Endothelial cell of umbilical vein (primary cell): ENCODE measurements at places on chromosomes 6 and 20. TPM values are rescaled to one million over a fixed set of nuclear protein-coding genes. Genes with fewer than 3 reads are reported as not detected.

GRCh38 chr6:37483252-37483901 is 16.3 kb downstream of the CCDC167 start:
- DNase-seq = no peak
- no peak overlapping the region for H3K27ac ChIP-seq
- no peaks in the 10 kb centered on the region for H3K36me3 ChIP-seq
- no peaks in the 10 kb centered on the region for H3K27me3 ChIP-seq
- H3K4me3 ChIP-seq = no peak overlapping the region
- H3K4me1 ChIP-seq = no peaks in the 10 kb centered on the region

DNA sequence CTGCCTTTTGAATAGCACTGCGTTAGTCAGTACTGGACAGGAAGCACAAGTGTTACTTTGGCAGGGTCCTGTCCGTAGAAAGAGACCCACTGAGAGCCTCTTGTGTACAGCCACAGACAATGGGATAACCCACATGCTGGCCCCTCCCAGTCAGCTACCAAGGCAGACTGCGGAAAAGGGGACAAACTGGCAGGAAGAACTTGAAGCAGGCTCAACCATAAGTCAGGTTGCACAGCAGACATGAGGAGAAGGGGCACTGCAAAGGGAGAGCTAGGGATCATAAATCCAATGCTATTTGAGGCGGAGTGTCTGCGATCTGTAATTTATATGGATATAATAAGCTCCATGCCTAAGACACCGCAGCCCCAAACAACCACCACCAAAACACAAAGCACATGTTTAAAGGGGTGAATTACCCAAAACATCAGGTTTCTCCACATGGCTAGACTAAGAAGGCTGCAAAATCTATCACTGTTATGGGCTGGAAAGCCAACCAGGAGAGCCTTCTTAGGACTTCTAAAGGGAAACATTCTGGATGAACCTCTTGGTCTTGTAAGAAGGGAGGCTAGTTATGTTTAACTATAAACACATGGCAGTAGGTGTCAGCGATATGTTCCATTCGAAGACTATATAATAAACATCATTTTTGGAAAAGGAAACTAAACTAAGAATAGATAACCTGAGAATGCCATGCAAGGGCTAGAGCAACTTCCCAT is 141.7 kb downstream of the BACH2 start:
- no peak overlapping the region for H3K27ac ChIP-seq
- DNase-seq = no peak
- no peak overlapping the region for H3K4me3 ChIP-seq
- H3K4me1 ChIP-seq = no peaks in the 10 kb centered on the region

- H3K36me3 ChIP-seq = no peaks in the 10 kb centered on the region
- H3K4me3 ChIP-seq = no peak within 1 kb of the TSS
- no peaks in the 10 kb centered on the region for H3K4me1 ChIP-seq
- no peak for DNase-seq
- H3K27me3 ChIP-seq = peaks cover 35% of the 10 kb centered on the region
- H3K27ac ChIP-seq = no peak within 1 kb of the TSS
These were observed at the start of gene RSPO4 for GRCh38 chr20:1001911-1002681. RSPO4 (minus strand) TSS chr20:1002311; CDS start chr20:1002164, 147 bp downstream.

DNA sequence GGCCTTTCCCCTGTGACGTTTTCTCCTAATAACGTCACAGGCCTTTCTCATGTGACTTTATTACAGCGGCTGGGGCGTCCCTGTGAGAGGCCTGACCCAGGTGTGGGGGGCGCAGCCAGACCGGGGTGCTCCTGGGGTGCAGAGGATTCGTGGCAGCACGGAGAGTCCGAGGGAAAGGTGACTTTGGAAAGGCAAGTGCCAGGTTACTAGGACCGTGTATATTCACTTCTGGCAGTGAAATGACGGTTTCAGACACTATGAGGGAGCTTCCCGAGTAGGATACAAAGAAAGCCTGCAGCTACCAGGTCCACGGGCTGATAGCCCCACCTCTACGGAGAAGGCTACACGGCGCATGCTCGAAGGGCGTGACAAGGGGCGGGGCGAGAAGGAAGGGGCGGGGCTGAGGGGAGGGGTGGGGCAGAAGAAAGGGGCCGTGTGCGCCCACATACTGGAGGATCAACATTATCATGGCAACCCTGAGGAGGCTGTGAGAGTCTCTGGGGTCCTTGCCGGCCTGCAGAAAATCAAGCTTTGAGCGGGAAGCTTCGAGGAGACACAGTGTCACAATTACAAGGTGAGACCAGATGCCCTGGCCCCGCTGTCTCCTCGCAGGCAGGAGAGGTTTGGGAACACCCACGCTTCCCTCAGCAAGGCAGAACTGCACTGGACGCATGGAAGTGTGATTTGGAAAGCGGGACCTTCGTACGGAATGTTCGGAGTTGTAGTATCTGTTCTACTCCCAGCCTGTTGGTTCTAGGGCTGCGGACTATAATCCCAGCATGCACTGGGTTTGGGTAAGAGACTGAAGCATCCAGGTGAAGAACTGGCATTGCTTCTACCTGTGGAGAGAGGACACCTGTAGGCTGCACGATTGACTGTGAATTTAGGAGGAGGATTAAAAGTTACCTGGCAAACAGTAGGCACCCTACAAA is 54.4 kb upstream of the ZNF337 start:
- H3K4me1 ChIP-seq = no peaks in the 10 kb centered on the region
- DNase-seq = peak; percentile 23
- H3K4me3 ChIP-seq = no peak overlapping the region
- no peaks in the 10 kb centered on the region for H3K36me3 ChIP-seq

GRCh38 chr20:32528171-32528891 is 56.8 kb downstream of the NOL4L start:
- no peak overlapping the region for H3K27ac ChIP-seq
- no peak for DNase-seq
- H3K4me3 ChIP-seq = no peak overlapping the region
- H3K4me1 ChIP-seq = no peaks in the 10 kb centered on the region
- no peaks in the 10 kb centered on the region for H3K27me3 ChIP-seq
- H3K36me3 ChIP-seq = no peaks in the 10 kb centered on the region

DNA sequence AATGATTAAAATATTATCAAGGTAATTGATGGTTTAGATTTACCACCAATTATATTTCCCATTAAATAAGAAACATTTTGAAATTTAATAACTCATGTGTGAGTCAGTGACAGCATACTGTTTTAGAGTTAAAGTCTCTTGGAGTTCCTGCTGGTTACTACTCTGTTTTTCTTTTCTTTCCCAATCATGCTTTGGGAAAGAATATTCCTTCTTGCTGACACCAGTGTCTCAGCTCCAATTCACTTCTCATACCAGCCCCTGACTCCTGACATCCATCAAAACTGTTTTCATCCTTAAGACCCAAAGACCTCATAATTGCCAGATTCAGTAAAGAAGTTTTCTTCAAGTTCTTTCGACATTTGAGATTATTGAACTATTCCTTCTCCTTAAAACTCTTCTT is 50.3 kb downstream of the AIG1 start:
- DNase-seq = no peak
- H3K27ac ChIP-seq = no peak overlapping the region
- no peak overlapping the region for H3K4me3 ChIP-seq

ADTRP gene
- total RNA-seq = 3.3 and 5.6 TPM in 2 replicates

DNA sequence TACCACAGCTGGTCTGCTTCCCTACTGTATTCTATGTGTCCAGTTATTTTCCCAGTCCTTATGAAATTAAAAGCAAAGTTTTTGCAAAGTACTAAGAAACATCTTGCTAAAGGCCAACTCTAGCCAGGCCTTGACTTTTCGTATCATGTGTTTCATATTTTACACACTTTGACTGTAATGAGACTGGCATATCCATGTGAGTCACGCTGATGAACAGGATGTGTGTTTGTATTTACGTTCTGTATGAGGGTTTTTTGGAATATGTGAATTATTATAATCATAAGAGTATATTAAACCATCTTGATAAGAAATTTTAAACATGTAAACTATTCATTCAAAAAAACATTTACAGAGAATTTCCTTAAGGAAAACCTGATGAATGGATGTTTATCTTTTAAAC is 59.7 kb downstream of the EYA4 start:
- no peaks in the 10 kb centered on the region for H3K4me1 ChIP-seq
- H3K4me3 ChIP-seq = no peak overlapping the region
- no peaks in the 10 kb centered on the region for H3K27me3 ChIP-seq
- DNase-seq = peak; percentile 57

FAM83C gene
- total RNA-seq = not detected in 2 replicates

DNA sequence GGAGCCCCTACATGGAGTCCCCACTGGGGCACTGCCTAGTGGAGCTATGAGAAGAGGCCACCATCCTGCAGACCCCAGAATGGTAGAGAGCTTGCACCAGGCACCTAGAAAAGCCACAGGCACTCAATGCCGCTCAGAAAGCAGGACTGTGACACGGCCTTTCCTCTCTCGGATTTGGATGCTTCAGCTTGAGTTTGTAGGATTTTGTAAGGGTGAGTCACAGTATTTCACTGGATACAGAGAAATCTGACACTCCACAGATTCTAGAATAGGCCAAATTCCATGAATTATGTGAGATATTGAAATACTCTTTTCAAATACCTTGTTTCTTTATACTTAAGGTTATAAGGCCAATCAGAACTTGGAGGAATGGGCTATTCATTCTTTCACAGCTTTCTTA is 424.5 kb downstream of the HTR1B start:
- no peak overlapping the region for H3K27ac ChIP-seq
- DNase-seq = no peak
- H3K4me1 ChIP-seq = no peaks in the 10 kb centered on the region
- no peaks in the 10 kb centered on the region for H3K36me3 ChIP-seq
- no peaks in the 10 kb centered on the region for H3K27me3 ChIP-seq

- no peak overlapping the region for H3K27ac ChIP-seq
- peaks cover 3% of the 10 kb centered on the region for H3K4me1 ChIP-seq
- no peak overlapping the region for H3K4me3 ChIP-seq
- DNase-seq = no peak
- no peaks in the 10 kb centered on the region for H3K27me3 ChIP-seq
These were observed 3.7 kb downstream of the SCGN start for GRCh38 chr6:25655723-25656122.

PLCB4 gene
- total RNA-seq = 1.6 and 1.7 TPM in 2 replicates

ARID1B gene
- 81.3 and 89.5 TPM in 2 replicates for total RNA-seq

- no peaks in the 10 kb centered on the region for H3K27me3 ChIP-seq
- no peaks in the 10 kb centered on the region for H3K36me3 ChIP-seq
- H3K4me3 ChIP-seq = no peak overlapping the region
- H3K4me1 ChIP-seq = peaks cover 5% of the 10 kb centered on the region
- DNase-seq = peak; percentile 25
- no peak overlapping the region for H3K27ac ChIP-seq
These were observed 33.1 kb upstream of the FAM83D start for GRCh38 chr20:38893056-38893564.

GRCh38 chr6:17700421-17701416 is 6.0 kb downstream of the NUP153 start:
- H3K27ac ChIP-seq = peak overlapping the region; percentile 11
- peaks cover 36% of the 10 kb centered on the region for H3K4me1 ChIP-seq

GNMT gene
- total RNA-seq = 0.42 and 1.2 TPM in 2 replicates

DNA sequence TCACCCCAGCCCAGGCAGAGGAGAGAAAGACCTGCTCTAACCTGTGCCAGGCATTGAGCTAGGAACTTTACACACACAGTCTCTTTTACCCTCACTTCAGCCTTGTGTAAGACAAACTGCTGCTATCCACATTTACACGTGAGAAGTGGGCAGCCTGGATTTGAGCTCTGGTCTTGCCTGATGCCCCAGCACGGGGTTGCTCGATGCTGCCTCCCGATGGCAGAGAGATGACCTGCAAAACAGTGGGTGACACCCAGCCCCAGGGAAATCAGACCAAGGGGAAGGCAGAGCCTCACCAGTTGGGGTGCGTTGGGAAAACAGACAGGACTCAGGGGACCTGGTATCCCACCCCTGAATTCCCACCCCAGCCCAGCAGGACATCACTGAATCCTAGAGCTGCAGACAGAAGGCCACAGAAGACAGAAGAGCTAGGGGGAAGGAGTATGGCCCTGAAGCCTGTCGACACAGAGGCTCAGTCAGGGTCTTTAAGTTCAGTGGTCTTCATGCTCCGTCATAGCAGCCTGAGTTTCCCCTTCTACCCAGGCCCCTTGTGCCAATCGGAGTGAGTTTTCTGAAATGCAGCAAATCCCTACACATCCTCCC is 990 bp downstream of the BPI start:
- no peaks in the 10 kb centered on the region for H3K4me1 ChIP-seq
- H3K27me3 ChIP-seq = peaks cover 2% of the 10 kb centered on the region
- no peak overlapping the region for H3K4me3 ChIP-seq
- DNase-seq = peak; percentile 30
- H3K36me3 ChIP-seq = no peaks in the 10 kb centered on the region

GRCh38 chr6:33705955-33706725 is 5.4 kb downstream of the UQCC2 start:
- peaks cover 4% of the 10 kb centered on the region for H3K36me3 ChIP-seq
- H3K27ac ChIP-seq = no peak overlapping the region
- DNase-seq = no peak
- H3K4me1 ChIP-seq = peaks cover 11% of the 10 kb centered on the region

DNA sequence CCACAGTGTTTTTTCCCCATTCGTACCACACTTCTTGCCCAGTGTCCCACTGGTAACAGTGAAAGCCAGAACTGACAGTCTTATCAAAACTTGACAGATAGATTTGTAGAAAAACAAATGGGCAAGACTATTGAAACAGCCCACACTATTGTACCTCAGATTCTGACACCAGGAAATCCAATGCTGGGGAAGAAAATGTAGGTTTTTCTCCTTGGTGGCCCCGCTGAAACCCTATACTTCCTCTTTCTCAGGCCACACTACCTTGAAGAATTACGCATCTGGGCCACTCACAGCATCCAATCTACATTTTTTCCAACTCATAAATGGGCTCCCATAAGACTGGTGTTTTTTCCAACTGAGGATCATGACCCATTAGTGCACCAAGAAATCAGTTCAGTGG is 90.9 kb upstream of the HDDC2 start:
- no peaks in the 10 kb centered on the region for H3K36me3 ChIP-seq
- no peak overlapping the region for H3K27ac ChIP-seq
- no peak for DNase-seq

GRCh38 chr6:73107016-73107415 is 118.3 kb downstream of the KHDC1L start:
- no peaks in the 10 kb centered on the region for H3K36me3 ChIP-seq
- H3K27ac ChIP-seq = no peak overlapping the region
- no peak overlapping the region for H3K4me3 ChIP-seq
- no peaks in the 10 kb centered on the region for H3K4me1 ChIP-seq
- H3K27me3 ChIP-seq = no peaks in the 10 kb centered on the region

BTN1A1 gene
- total RNA-seq = not detected in 2 replicates
